ENCODE measurements at places on chromosomes 6 and 20.

- no peak for DNase-seq
Observed at GRCh38 chr6:114167583-114168576, 174.9 kb downstream of the HS3ST5 start.

GRCh38 chr20:62953839-62954703 lies 1.6 kb downstream of the SLC17A9 start:
- no peak for DNase-seq

- DNase-seq = peak; percentile 32
Observed at GRCh38 chr6:56938649-56939191, 16.2 kb upstream of the BEND6 start.

DNA sequence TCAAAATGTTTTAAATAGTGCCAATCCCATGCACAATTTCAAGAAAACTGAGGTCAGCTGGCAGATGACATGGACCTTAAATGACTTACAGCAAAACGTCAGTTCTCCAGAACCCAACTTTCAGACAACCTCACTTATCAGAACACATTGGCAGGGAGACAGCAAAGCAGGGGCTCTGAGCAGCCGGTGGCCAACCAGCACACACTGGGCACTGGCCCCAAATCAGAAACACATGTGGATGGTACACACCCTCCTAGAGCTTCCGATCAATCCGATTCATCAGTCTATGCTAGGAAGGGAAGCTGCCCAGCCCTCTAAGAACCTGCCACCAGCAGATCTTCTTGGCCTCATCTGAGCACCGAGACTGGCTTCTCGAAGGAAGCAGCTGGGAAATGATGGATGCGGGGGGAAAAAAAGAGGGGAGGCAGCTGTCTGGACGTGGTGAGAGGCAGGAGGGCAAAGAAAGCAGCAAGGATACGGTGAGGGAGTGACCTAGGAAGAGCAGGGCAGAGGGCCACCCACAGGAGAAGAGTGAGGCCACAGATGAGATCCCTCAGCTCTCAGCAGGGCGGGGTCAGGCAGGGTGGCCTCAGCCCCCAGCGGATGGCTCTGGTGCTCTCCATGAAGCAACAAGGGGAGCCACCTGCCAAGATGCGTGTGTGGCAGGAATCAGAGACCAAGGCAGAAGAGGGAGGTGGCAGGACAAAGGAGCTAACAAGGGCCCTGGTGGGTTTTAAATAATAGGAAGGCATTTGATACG lies 32.9 kb downstream of the TAF4 start:
- no peak for DNase-seq

- DNase-seq = no peak
Observed at GRCh38 chr6:114581293-114581692, 238.5 kb upstream of the HS3ST5 start.

- DNase-seq = no peak
Observed at GRCh38 chr20:47181056-47181862, 175.2 kb downstream of the ZMYND8 start.

- no peak for DNase-seq
Observed at GRCh38 chr6:45156075-45156474, 172.1 kb upstream of the RUNX2 start.

GRCh38 chr6:148169706-148170105 lies 172.9 kb upstream of the SASH1 start:
- no peak for DNase-seq

DNA sequence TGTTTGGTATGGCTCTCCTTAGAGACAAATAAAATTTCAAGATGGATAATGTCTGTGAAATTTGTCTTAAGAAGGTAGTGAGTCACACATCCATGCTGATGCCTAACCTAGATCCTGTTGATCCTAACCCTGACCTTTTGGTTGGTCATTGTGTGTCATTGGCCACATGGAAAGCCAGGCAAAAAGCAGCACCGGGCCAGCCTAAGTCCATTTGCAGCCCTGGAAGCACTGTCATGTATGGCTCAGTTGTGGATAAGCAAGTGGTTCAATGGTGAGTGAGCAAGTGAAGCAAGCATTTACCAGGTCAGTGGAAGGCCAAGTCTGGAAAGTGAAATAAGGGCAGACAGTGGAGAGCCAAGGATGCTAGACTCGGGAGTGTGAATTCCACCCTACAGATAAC lies 12.1 kb upstream of the XRN2 start:
- no peak for DNase-seq

DNA sequence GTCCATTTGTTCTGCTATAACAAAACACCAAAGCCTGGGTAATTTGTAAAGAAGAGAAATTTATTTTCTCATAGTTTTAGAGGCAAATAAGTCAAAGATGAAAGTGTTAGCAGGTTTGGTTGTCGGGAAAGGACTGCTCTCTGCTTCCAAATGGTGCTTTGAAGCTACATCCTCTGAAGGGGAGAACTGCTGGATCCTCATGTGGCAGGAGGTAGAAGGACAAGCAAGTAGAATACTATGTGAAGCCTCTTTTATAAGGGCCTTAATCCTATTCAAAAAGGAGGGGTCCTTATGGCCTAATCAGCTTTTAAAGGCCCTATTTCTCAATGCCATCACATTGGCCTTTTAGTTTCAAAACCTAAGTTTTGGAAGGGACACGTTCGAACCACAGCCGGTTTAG lies 826.0 kb upstream of the EPHA7 start:
- no peak for DNase-seq

DNA sequence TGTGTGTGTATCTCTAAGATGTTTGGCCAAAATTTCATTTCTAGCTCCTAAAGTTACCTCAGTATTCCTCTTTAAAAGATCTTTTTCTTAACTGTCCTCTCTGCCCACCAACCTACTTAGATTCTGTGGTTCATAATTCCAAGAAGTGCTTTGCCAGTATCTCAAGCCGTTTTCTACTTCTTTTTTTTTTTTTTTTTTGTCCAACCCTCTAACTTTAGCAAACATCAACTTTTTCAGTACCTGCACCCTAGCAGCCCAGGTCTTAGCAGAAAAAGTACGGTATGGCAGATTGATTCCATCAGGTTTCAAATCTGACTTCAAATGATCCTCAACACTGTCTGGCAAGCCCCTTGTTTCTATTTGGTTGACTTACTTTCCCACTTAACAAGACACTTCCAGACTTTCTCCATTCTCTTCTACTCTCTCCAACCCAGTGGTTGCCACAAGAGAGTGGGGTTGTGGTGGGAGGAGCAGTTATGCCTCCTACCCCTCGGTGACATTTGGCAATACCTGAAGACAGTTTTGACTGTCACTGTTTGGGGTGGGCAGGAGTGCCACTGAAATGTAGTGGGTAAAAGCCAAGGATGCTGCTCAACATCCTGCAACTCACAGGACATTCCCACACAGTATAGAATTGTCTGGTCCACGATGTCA lies 10.8 kb upstream of the MAN1A1 start:
- no peak for DNase-seq

DNA sequence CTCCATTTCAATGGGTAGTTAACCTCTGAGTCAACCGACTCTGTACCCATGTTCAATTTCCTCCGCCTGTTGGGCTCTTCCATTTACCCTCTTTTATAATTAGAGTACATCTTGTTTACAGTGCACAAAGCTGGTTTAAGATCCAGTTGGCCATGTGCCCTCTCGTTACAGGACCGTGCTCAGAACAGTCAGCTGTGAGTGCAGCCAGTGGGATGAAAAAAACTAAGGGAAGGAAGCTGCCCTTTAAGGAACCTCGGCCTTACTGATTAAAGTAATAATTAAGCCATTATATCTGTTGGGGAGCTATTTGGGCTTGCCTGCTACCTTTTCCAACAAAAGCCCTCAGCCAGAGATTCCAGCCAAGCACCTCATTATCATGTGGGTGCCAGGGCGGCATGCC lies 68.8 kb downstream of the TMEM170B start:
- DNase-seq = no peak

GRCh38 chr20:31722257-31723068 lies at the start of gene BCL2L1:
Gene BCL2L1 (minus strand): TSS chr20:31722868. CDS start chr20:31722218, 650 bp downstream.
- DNase-seq = peak; percentile 54

DNA sequence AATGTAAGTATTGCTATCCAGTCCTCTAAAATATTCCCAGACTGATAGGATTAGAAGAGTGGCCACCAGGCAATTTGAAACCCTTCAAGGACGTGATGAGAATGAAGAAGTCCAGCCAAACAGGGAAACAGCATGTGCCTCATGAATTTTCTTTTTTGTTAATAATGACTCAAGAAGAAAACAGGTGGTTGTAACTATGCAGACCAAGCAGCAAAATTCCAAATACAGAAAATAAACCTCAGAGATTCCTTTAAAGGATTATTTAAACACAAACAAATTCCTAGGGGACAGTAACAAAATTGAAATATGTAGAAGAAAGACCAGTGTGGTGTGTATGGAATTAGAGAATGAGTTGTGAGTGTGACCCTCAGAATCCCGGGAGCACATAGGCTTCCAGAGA lies 239.2 kb downstream of the KCNQ5 start:
- DNase-seq = no peak

- no peak for DNase-seq
Observed at GRCh38 chr20:24840121-24840713, 108.9 kb upstream of the CST7 start.

DNA sequence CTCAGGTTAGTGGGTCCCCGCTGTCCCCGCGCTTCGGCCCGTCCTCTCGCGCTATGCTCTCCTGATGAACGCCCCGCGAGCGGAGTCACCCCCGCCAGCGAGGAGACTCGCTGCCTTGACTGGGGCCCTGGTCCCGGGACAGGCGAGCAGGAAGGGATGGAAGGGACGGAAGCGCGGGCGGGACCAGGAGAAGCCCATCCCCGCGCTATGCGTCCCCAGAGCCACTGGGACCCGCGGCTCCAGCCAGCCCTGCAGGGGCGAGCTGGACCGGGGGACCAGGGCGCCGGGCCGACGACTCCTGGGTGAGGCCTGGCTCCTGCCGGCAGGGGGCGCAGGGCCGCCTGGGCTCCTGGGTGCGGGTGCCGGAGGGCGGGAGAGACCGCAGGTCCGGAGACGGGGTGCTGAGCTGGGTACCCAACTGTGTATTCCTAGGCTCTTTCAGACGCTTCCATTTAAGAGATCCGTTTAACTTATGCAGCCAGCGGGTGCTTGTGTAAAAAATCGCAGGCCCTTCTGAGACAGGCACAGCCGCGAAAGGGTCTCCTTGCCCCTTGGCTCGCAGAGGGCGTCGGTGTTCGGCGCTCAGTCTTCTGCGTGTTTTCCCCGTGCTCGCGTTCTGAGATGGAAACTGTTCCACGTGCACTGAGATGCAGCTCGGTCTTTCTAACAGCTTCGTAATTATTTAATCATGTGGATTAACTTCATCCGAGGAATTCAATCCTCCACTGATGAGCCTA lies 580 bp upstream of the SYCP2 start:
- peak; percentile 73 for DNase-seq

DNA sequence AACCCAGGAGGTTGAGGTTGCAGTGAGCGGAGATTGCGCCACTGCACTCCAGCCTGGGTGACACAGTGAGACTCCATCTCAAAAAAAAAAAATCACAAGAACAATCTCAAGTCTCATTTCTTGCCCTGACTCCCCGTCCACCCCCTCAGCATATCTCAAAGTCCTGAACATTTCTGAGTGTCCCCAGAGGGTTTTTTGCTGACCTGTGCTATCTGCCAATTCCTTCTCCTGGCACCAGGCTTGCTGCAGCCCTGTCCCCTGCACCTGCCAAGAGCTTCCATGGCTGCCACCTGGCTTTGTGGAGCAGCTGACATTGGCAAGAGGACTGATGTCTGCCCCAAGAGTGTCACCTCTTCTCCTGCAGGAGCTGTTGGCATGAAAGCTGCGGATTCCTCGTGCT lies 54.9 kb upstream of the PTPRT start:
- no peak for DNase-seq

DNA sequence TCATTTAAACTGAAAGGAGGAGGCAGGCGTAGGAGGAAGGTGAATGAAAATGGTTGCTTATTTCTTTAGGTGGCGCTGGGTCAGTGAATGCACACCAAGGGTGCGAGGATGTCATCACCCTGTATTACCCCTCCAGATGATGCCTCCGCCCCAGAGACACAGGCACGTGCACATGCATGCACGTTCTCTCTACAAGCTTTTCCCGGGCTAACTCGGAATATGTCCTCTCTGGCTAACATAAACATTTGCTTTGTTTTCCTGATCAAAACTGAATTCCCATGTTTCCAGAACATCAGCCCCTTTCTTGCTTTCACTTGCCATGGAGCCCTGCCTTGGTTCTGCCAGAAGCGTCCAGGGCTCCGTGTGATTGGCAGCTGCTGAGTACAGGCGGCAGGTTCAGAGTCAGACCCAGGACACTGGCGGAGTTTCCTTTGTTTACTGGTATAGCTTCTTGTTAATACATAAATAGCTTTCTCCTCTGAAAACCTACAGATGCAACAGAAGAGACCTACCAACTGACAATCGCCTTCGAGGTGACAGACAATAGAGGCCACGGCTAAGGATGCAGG lies 131.2 kb upstream of the RPS6KA2 start:
- no peak for DNase-seq

DNA sequence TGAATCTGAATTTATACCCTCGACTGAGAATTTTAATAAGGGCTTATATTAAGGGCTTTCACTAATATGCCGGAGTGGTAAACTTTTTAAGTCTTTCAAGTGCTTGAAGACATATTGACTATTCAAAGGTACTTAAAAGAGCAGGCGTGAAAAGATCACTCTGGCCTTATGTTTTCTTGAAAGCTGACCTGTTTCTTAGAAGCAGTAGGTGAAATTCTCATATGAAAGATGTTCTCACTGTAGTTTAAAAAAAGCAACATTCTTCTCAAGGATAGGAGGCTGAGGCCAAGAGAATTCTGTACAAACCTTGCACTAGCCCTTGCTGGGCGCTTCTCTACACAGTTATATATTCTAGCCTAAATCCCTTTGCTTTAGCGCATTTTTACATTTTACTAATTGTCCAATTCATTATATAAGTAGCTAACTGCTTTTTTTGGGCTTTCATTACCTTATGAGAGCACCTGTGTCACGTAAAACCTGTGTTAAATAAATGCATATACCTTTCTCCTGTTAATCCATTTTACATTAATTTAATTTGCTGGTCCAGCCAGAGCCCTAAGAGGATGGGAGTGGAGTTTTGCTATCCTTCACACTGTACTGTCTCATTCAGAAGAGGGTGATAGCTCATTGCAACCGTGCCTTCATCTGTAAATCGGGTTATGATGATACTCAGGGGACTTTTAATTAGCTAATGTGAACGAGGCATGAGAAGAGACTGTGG lies 59.6 kb upstream of the HFE start:
- DNase-seq = no peak

GRCh38 chr6:36758516-36759147 lies 61.0 kb downstream of the RAB44 start:
- no peak for DNase-seq
